Activated CD8-positive, alpha-beta memory T cell treated with anti-CD3 and anti-CD28 coated beads for 1 hour (primary cell): ENCODE measurements at places on chromosomes 5 and 9.

GRCh38 chr9:133458643-133459312, 1.0 kb upstream of the CACFD1 start:
- no peak for DNase-seq

GRCh38 chr9:87359958-87360601, 137.6 kb upstream of the DAPK1 start:
- no peak for DNase-seq

DNA sequence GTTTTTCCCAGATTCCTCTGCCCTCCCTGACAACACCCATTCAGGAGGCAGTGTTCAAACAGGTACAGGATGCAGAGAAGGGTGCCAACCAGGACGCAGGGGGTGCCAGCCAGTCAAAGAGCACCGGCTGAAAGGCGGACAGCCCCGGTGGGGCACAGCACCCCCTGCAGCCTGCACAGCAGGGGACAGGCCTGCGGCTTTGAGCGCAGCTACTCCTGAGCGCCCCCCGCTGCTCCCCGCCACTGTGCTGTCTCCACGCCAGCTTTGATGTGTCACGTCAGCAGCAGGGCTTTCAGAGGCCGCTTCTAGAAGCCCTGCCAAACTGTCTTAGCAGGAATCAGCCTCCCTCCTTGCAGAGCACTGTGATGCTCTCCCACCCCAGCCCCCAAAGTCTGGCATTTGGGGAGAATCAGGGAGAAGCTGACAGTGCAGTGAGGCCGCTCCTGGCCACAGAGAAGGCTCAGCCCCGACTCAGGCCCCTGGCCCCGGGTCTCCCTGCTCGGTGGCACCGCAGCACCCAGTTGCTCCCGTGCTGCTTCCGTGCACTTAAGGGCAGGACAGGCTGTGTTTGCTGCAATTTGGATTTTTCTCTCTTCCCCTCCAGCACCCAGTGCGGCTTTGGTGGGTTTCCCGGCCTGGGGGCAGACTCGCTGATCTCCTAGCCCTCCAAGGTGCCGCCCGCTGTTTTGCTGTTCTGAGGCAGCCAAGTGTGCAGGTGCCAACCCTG, 20.3 kb downstream of the AK8 start:
- DNase-seq, result no peak

- no peak for DNase-seq
These were observed 38.1 kb downstream of the LPAR1 start for GRCh38 chr9:111000202-111000601.

DNA sequence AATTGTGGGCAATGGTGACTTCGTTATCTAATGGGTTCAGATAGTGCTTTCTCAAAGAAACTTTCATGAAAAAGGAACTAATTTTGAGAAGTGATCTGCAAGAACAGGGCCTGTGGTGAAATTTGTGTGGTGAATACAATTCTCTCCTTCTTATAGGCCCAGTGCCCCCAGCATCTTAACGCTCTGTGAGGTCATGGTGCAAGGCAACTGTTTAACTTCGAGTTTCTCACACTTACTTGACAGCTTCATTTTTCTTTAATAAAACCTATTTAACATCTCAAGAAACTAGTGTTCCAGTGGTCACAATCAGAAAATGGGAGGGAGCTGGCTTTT, 69.2 kb downstream of the FAM114A2 start:
- DNase-seq, result no peak

DNA sequence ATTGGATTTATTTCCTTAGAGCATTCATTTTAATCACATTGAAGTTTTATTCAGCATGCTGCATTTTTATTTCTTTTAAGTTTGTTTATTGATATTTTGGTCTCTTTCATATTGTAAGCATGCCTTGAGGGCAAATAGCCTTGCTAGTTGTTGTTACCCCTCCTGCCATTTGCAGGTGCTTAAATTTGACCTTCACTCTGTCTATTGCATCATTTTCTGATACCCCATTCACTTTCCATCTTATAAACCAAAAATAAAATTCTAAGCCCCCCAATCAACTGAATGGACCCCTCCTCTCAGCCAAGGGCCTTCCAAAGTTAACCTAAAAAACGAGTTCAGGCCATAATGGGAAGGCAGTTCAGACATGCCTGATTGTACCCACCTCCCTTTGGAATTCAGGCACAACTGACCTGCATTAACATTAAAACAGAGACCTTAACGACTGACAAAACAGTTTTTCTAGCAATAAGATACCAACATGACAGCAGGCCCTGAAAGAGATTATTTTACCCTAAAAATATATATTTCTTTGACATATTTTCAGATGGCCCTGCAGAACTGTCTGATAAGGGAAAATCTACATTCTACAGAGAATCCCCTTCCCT, 32.1 kb downstream of the TARS1 start:
- DNase-seq, result no peak
